Coronary artery (tissue), 2 donors: ENCODE measurements at places on chromosomes 6 and 20.

GRCh38 chr20:3871550-3872265 is 17.5 kb upstream of the PANK2 start:
- DNase-seq = no peak

GRCh38 chr6:39344821-39345280 is 22.3 kb upstream of the KCNK16 start:
- no peak for DNase-seq

DNA sequence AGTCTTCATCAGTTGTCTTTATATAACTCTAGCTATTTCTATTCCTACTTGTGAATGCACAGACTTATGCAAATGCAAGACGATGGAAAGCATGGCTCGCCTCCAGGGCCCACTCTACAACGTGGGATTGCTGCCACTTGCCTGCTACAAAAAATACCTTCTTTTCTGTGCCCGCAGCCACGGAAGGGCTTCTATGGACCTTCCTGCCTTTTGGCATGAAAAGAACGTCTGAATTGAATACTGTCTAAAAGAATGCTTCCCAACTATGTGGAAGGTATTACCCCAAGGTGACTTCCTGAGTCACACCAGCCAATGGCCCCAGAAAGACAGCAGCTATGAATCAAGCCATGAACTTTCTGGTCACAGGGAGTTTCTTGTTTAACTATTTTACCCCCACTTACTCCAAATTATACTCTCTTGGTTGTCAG is 261.2 kb downstream of the HIVEP2 start:
- DNase-seq = no peak

DNA sequence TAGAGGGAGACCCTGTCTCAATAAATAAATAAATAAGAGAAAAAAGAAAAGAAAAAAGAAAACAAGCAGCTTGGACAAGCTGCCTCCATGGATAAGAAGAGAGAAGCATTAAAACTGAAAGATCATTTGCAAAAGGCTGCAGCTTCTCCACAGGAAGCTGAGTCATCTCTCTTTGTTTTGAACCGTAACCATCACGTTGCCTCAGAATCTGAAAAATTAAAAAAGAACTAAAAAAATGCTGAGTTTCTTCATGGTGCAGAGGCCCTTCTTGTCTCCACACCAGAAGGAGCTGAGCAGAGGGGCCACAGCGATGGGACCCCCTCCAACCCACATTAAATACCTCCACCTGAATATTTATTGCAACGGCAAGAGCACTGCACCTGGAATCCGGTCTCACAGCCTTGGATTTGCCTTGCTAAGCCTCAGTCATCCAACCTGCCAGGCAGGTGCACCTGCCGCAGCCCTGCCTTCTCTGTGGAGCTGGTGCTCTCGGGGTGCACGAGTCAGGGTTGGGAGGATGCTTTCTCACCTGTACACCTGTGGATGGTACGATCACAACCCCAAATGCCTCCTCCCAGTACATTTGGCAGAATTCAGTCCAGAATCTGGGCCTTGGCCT is 28.1 kb downstream of the TOX2 start:
- DNase-seq = no peak

GRCh38 chr6:135006386-135006914 is 48.2 kb downstream of the HBS1L start:
- DNase-seq = no peak

- no peak for DNase-seq
Measured at GRCh38 chr20:21338291-21338690, 35.2 kb downstream of the XRN2 start.

- DNase-seq = no peak
Measured at GRCh38 chr6:15340105-15340601, 94.3 kb downstream of the JARID2 start.

DNA sequence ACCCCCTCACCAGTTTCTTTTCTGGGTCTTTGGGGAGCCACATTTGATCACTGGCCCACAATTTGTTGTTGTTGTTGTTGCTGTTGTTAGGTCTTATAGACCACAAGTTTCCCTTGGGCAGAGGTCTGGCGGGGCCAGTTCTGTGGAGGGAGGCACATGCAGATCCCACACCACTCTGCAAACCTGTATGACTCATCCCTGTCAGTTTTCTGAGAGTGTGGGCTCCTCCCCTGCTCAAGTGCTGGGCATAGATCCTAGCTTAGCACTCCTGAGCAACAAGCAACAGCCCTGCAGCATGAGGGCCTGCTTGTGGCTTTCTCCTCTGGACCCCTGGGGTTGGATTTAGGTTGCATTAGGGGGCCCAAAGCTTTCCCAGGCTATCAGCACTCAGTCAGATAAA is 411.1 kb upstream of the HTR1E start:
- no peak for DNase-seq

DNA sequence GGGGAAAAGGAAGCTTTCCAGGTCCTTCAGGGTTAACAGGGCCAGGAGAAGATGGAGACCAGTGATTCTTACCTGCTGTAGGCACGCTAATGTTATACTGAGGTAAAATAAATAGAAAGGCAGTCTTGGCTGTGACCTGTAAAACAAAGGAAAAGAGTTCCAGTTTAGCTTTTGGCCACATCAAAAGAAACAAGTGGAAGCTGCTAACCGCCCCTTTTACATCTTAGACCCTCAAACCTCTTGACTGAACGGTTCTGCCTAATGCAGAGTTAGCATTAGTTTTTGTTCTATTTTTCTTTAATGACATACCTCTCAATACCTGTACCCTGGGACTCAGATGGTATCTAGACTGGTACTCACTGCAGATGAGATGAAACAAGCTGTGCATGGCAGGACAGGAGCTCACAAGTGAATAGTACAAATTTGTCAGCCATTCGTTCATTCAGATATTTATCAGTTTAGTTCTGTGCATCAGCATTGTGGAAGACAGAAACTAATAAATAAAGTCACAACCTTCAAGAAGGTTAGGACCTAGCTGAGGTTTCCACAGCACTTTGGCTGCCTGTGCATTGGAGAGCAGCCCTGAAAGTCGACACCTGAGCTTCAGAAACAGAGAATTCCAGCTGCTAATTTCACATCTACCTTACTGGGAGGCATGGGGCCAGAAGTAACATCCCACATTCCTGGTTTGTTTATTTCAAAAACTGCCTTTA is 41.0 kb downstream of the TRAM2 start:
- no peak for DNase-seq
